Activated CD4-positive, alpha-beta T cell treated with anti-CD3 and anti-CD28 coated beads, Interleukin-2, Interleukin-6, amounts not matched to agents 100 ng/mL and 50 ng/mL, durations not matched to agents 16 hours and 8 hours (primary cell): ENCODE measurements at places on chromosomes 4 and X.

DNA sequence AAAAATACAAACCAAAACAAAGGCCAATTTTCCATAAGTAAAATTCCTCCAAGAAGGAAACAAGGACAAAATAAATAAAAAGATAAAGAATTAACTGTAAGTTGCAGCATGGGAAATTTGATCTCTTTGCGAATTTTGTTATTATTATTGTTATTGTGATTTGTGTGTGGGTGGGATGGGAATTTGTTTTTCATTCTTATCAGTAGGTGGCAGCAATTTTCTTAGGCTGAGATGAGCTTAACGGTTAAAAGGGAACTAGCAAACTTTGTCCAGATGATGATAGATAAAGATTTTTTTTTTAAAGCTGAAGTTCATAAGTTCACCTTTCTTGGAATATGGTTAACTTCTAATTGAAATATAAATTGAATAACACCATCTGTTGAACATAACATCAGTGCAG, 83.2 kb upstream of the IL1RAPL2 start:
- DNase-seq, result no peak

GRCh38 chr4:10671799-10672198, 12.8 kb downstream of the CLNK start:
- no peak for DNase-seq

GRCh38 chr4:26021417-26022345, 107.7 kb downstream of the SMIM20 start:
- no peak for DNase-seq

- DNase-seq, result no peak
Observed at GRCh38 chr4:165384598-165384997, 5.8 kb downstream of the CPE start.

GRCh38 chr4:26385690-26386089, 64.9 kb downstream of the RBPJ start:
- no peak for DNase-seq
